ENCODE measurements at places on chromosomes 3 and 15. TPM values are rescaled to one million over a fixed set of nuclear protein-coding genes. Genes with fewer than 3 reads are reported as not detected.

GRCh38 chr3:177026505-177027277 is 170.6 kb downstream of the TBL1XR1 start:
- no peak for DNase-seq

- no peak for DNase-seq
Observed at GRCh38 chr3:16186086-16186485, 11.6 kb downstream of the GALNT15 start.

DNA sequence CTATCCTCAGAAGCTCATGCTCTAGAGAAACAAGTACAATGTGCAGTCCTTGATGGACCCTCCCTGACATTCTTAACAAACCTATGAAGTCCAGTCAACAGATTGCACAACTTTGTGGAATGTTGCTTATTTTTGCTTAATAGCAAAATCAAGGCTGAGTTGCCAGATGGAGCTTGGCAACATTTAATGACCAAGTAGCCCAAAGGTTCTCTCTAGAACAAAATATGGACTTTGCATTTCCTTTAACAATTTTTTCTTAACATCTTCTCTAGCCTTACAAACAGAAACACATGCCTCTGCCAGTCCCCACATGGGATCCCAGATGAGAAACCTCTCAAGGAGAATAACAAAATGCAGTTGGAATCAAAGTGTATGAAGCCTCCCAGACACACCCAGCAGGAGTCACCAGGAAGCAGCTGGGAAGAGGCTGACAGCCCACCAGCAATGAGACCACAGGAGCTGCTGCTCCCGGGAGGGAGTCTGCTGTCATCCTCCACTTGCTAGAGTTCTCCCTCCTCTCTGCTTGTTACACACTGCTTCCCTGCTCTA is 422.5 kb upstream of the CDIN1 start:
- no peak for DNase-seq

- DNase-seq: no peak
Observed at GRCh38 chr3:196272826-196273225, 14.7 kb downstream of the PCYT1A start.

DNA sequence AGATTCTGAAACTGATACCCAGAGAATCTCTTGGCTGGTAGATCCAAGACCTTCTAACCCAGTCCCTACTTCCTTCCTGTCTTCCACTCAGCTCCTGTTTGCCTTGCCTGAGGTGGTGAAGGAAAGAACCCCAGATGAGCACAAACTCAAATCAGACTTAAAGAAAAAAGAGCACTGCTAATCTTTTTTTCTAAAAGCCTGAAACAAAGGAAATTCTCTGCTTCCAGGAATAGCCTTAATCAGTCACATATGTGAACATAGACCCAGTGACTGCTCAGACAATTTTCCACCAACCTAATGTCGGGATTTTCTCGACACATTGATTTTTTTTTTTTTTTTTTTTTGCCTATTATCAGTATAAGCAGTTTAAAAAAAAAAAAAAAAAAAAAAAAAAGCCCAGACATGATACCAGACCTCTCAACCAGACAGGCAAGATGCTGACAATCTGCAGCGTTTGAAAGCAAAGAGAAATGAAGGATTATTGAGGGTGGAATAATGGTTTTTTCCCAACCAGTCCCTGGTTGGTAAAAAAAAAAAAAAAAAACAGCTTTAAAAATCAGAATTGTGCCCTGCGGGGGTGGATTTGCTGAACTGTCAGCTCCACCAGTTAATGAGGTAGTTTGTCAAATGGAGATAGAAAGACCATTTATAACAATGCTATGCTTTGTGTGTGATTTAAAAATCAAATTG is 256.8 kb upstream of the RARB start:
- DNase-seq: no peak

DNA sequence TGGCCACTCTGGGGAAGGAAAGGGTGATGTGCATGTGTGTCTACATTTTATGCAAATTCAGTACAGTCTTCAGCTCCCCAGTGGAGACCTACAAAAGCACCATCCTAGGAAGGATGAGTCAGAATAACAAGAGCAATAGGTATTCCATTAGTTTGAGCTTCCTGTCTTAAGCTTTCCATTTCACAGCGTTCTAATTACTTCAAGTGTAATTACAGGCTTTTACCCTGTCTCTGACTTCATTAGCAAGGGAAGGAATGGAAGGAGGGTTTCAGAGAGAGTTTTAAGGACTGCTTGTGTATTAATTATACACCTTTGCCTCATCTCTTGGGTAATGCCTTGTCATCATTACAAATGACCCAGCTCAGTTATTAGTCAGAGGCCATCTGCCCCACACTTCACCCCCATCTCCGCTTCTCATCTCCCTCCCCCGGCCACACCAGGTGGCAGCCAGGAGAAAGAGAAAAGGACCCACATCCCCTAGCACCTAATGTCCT is 202.8 kb upstream of the MRPL3 start:
- DNase-seq: no peak

DNA sequence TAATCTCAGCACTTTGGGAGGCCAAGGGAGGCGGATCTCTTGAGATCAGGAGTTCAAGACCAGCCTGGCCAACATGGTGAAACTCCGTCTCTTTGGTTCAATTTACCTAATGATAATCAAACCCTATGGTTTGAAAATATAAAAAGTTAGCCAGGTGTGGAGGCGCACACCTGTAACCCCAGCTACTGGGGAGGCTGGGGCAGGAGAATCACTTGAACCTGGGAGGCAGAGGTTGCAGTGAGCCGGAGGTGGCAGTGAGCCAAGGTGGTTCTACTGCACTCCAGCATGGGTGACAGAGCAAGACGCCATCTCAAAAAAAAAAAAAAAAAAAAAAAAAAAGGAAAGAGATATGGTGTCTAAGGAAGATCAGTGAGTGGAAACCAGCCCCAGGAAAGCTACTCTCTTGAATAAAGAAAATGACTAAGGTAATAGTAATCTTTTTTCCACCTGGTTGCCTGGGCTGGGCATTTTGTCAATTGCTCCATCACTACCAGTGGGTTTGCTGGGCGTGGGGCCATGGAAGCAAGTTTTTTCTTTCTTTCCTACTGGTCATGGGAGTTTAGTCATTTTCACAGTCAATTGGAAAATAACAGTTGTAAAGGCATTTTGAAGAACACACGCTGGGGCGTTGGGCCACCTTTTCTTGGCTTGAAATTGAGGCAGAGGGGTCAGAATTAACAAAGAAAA is 387.6 kb upstream of the RGMA start:
- DNase-seq: no peak

- DNase-seq: no peak
Observed at GRCh38 chr3:20739814-20740213, 553.8 kb upstream of the SGO1 start.

STRIT1 gene
- not detected for total RNA-seq

LMOD3 gene
- total RNA-seq: not detected

STAB1 gene
- total RNA-seq: 10.5 TPM

CLDN18 gene
- not detected for total RNA-seq

HYAL1 gene
- total RNA-seq: 0.28 TPM
